ENCODE measurements at places on chromosomes 4 and X. TPM values are rescaled to one million over a fixed set of nuclear protein-coding genes. Genes with fewer than 3 reads are reported as not detected.

The PABPC4L gene
- 0.07 TPM for total RNA-seq

The PPARGC1A gene
- total RNA-seq = 0.12 TPM

The ZFX gene
- total RNA-seq = 7.4 TPM

The PPEF2 gene
- total RNA-seq = not detected

The YY2 gene
- total RNA-seq = 2.2 TPM

The HHIP gene
- total RNA-seq = 0.60 TPM

The PRSS12 gene
- total RNA-seq = 0.14 TPM

The IRS4 gene
- total RNA-seq = not detected

The HPGDS gene
- total RNA-seq = not detected

The L1CAM gene
- 22.0 TPM for total RNA-seq

The CXCR3 gene
- 0.09 TPM for total RNA-seq

The SORCS2 gene
- 5.8 TPM for total RNA-seq

The BMPR1B gene
- 6.3 TPM for total RNA-seq

The HSPA4L gene
- total RNA-seq = 9.4 TPM

The ETDA gene
- total RNA-seq = not detected

The ENPEP gene
- 0.01 TPM for total RNA-seq

The MTTP gene
- not detected for total RNA-seq

The ASB9 gene
- 20.2 TPM for total RNA-seq

The GABRG1 gene
- not detected for total RNA-seq

The RAB33A gene
- 0.13 TPM for total RNA-seq

The SAP30 gene
- 24.3 TPM for total RNA-seq

The CYLC1 gene
- not detected for total RNA-seq

The IL3RA gene
- 0.23 TPM for total RNA-seq

The TCEAL6 gene
- not detected for total RNA-seq

The AVPR2 gene
- not detected for total RNA-seq

The GPRIN3 gene
- 2.2 TPM for total RNA-seq

The S100G gene
- total RNA-seq = not detected

The UGT2B17 gene
- total RNA-seq = not detected

The FGF16 gene
- total RNA-seq = not detected

The FGF13 gene
- 0.08 TPM for total RNA-seq

The CNGA1 gene
- total RNA-seq = not detected

The SLC38A5 gene
- 0.38 TPM for total RNA-seq

Measured in A549 treated with Hydrocortisone at 1 μM for 4 hours (cell line).